Activated CD4-positive, alpha-beta T cell treated with anti-CD3 and anti-CD28 coated beads for 4 hours (primary cell): ENCODE measurements at places on chromosomes 6 and 20.

GRCh38 chr6:151121900-151122299 lies 117.9 kb upstream of the AKAP12 start:
- DNase-seq = no peak

- DNase-seq = no peak
Observed at GRCh38 chr6:144697801-144698200, 412.7 kb downstream of the UTRN start.

DNA sequence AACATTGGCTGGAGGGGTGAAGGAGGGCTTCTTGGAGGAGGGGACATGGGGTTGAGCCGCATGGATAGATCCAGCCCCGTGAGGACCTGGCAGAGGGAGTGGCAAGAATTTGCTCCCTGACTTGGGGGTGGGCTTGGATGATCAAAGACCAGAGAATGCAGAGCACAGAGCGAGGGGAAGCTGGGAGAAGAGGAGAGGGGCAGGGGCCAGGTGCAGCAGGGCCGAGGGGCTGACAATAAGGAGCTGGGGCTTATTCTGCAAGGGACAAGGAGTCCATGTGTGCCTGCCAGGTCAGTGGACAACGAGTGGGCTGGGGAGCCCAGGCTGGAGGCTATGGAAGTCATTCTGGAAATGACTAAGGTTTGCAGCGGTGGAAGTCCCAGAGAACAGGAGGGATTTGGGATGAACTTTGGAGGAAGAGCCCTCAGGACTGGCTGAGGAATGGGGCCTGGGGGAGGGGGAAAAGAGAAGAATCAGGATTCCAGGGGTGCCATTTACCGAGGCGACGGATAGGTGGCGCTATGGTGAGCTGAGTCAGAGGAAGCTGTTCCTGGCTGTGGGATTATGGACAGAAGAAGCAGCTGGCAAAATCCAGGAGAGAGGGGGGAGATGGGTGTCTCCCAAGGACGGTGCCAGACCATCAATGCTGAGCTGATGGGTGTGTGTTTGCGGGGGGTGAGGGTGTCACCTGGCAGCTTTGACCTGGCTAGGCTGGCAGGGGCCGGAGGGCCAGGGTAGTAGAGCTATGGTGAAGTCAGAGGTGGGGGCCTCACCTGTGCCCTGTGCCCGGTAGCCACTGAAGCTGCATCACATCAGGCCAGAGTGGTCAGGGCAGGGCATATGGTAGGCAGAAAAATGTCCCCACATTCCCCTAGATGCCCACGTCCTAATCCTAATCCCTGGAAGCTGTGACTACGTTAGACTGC lies 7.8 kb downstream of the KCNG1 start:
- DNase-seq = no peak

GRCh38 chr20:21505161-21505809 lies 8.6 kb downstream of the NKX2-2 start:
- peak; percentile 81 for DNase-seq

GRCh38 chr6:107543088-107543487 lies 53.2 kb downstream of the SOBP start:
- DNase-seq = no peak

GRCh38 chr6:102407886-102408741 lies 1014.6 kb downstream of the GRIK2 start:
- no peak for DNase-seq

DNA sequence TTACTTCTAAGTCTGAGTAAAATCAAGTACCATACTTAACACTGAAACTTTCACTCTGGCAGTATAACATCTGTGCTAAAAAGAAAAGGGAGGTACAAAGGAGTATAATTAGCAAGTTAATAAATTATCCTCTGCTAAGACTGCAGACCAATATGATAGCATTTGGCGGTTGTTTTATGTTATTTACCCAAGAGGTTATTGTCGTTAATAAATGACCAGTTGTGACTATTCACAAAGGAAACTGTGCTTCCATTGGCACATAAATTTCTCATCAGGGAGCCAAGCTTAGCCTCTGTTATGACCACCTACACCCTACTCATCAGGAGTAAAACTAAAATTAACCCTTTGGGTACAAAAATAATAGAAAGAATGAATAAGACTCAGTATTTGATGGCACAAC lies 86.5 kb downstream of the CRYBG1 start:
- DNase-seq = no peak

- no peak for DNase-seq
Observed at GRCh38 chr6:30150671-30151395, 10.2 kb downstream of the TRIM10 start.

DNA sequence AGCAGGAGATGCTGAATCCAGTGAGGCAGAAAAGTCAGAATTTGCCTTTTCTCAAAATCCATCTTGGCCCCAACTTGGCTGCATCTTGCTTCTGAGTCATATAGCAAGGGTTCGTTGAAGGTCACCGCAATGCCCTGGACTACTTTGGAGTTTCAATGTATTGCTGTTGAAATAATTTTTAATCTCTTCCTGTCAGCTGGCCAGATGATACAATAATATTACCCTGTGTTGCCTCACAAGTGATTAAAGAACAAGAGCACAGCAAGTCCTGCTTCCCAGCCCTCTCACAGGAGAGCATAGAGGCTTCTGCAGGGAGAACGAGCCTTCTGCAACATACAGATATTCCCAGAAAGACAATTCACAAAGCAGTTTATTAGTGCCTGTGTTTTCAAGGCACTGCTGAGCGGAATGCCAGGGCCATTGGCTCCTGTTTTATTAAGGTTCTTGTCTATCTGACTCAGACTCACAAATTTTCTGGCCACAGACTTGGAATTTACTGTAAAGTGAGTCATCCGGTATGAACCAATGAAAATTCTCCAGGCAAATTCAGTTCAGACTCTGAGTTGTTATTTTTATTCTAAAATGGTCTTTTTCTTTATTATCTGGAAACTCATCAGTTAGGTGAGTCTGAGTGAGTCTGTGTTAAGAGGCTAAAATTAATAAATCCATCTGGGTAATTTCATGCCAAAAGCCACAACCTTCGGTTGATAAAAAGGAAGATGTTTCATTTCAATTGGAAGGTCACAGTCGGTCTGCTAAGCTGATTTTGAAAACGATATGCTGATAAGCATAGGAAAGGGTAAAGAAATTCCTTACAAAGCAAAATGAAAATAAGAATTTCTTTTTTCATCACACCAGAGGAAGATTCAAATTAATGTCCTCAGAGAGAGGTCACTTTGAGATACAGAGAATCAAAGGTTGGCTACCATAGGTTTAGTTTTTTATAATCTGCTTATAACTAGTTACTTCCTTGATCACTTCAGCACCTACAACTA lies 289.4 kb upstream of the STXBP5 start:
- DNase-seq = no peak

DNA sequence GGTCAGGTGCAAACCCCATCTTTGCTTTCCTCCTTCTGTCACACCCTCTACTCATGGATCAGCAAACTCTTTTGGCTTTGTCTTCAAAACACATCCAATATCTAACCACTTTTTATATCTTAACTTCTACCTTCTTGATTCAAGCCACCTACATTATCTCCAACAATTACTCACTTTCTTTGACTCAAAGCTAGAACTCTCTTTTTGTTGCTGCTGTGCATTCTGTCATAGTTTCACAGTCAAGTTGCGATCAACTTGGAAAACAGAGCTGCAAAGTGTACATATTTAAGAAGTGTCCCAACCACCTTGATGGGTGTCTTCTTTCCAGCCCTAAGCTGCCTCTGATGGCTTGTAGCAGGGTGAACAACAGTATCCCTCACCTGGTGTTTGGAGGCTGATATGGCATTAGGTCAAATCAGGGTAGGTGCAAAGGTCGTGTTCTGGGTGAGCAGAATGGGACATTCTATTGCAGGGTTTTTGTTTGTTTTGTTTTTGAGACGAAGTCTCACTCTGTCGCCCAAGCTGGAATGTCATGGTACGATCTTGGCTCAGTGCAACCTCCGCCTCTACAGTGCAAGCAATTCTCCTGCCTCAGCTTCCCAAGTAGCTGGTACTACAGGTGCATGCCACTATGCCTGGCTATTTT lies 43.4 kb upstream of the RALGAPA2 start:
- no peak for DNase-seq

DNA sequence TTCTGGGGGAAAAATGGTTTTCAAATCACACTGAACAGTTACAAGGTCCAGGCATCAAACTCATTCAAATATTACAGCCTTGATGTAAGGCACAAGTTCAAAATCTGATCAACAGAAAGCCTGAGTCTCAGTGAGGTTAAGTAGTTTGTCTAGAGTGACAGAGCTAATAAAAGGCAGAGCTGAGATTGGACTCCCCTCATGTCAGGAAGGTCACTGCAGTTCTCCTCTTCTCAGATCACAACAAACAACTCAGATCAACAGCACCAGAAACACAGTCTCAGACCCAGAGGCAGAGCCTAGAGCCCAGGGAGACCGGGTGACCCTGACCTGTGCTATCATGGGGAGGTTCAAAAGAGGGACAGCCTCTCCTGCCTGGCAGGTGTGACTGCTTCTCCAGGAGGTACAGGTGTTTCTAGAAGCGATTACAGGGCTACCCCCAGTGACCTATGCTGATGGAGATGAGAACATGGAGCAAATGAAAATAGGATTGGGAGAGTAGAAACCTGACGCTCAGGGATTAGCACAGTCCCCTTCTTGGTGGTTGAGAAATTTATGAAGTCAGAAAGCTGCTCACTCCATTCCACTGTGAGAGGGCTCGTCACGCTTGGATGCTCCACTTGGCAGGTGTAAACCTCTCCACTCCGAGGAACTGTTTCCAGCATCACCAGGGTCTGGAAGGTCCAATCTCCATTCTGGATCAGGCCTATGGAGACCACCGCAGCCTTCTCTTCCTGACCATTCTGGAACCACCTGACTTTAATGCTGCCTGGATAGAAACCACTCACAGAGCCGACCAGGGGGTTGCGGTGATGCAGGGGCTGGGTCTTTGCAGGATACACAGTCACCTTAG lies 24.3 kb upstream of the HLA-DRB5 start:
- no peak for DNase-seq

- no peak for DNase-seq
Observed at GRCh38 chr20:58457083-58457695, 58.0 kb downstream of the APCDD1L start.

GRCh38 chr6:35710241-35710847 lies 21.6 kb upstream of the FKBP5 start:
- no peak for DNase-seq

DNA sequence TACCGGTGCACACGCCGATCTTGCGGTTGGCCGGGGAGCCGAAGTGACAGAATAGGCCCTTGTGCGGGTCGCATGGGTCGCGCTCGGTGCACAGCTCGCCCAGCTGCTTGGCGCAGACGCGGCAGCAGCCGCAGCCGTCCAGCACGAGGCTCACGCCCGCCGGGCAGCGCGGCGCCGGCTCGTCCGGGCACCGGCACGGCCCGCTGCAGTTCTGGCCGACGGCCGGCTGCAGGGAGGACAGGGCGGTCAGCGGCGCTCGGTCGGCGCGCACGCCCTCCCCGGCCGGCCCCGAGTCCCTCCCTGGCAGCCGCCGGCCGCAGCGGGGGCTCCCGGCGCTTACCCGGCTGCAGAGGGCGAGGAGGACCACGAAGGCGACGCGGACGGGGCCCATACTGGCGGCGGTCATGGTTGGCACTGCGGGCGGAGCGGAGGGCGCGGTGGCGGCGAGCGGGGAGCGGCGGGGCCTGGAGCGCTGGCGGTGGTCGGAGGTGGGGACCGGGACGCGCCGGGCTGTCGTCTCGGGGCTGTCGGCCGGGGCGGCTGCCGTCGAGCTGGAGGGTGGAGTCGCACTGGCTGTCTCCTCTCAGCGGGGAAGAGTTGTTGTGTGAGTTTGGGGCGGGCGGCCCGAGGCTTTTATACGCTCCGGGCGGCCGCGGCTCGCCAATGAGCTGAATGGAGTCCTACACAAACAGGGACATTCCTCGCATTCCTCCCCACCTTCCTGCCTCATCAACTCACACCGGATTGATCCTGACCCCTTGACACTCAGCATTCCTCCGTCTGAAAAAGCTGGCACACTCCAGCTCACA lies at the start of gene CCN2:
TSS of gene CCN2 (minus strand) at position 606 of the 809 bp plus-strand sequence. CDS start at position 406, 200 bp downstream.
- DNase-seq = no peak

GRCh38 chr6:163756079-163756478 lies 341.6 kb downstream of the QKI start:
- no peak for DNase-seq

- no peak for DNase-seq
Observed at GRCh38 chr20:14197097-14197496, 140.3 kb downstream of the FLRT3 start.

- no peak for DNase-seq
Observed at GRCh38 chr6:128918886-128919285, 35.9 kb downstream of the LAMA2 start.

GRCh38 chr6:6798448-6798860 lies 209.9 kb downstream of the LY86 start:
- DNase-seq = no peak

- no peak for DNase-seq
Observed at GRCh38 chr6:15250187-15251168, 4.6 kb downstream of the JARID2 start.

GRCh38 chr6:32112431-32112980 lies 3.4 kb upstream of the TNXB start:
- no peak for DNase-seq

GRCh38 chr20:50347284-50348063 lies 156.8 kb downstream of the CEBPB start:
- no peak for DNase-seq
